Neural progenitor cell (in vitro differentiated cells): ENCODE measurements at places on chromosomes 5 and 9. TPM values are rescaled to one million over a fixed set of nuclear protein-coding genes. Genes with fewer than 3 reads are reported as not detected.

- DNase-seq = no peak
- H3K27me3 ChIP-seq = no peaks in the 10 kb centered on the region
- H3K4me3 ChIP-seq = no peak overlapping the region
- no peaks in the 10 kb centered on the region for H3K36me3 ChIP-seq
Measured at GRCh38 chr5:135373736-135374515, 25.1 kb downstream of the MACROH2A1 start.

FNBP1 gene
- total RNA-seq = 24.3 and 34.9 TPM in 2 replicates

IFNA10 gene
- not detected in 2 replicates for total RNA-seq

CDKN2B gene
- total RNA-seq = 0.06 and 0.07 TPM in 2 replicates

DNA sequence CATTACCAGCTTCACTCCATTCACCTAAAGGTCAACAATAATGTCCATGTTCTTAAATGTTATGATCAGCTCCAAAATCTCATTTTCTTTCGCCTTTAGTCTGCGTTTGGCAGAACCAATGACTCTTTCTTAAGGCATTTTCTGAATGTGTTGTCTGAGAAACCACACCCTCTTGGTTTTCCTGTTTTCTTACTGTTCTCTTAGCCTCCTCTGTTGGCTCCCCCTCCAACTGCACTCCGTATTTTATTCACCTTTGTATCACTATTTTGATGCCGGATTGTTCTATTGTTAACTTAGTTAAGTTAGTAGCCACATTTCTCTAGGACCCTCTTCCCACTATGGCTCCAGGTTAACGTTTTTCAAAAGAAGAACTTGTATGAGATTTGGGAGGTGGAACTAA, 185.6 kb downstream of the DMAC1 start:
- no peaks in the 10 kb centered on the region for H3K4me1 ChIP-seq
- no peaks in the 10 kb centered on the region for H3K27me3 ChIP-seq
- DNase-seq = no peak
- H3K4me3 ChIP-seq = no peak overlapping the region
- no peak overlapping the region for H3K27ac ChIP-seq
- H3K36me3 ChIP-seq = no peaks in the 10 kb centered on the region

DNA sequence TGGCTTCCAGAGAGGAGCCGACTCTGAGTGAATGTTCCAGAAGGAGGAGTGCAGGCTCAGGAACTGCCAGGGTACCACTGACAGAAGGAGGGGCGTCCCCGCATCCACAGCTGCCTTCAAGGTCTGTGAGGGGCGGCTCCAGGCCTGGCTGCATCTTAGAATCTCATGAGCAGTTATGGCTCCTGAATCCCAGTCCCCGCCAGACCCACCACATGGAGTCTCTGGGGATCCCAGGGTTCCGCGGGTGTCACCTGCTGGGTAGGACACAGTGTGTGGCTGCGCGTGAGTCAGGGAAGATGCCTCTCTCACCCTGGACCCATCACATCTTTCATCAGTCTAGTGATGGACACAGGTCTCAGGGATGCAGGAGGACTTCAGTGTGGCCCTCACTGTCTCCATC, 79.2 kb downstream of the COL5A1 start:
- H3K4me3 ChIP-seq = no peak overlapping the region
- DNase-seq = no peak
- H3K4me1 ChIP-seq = no peaks in the 10 kb centered on the region
- no peaks in the 10 kb centered on the region for H3K27me3 ChIP-seq
- no peaks in the 10 kb centered on the region for H3K36me3 ChIP-seq
- no peak overlapping the region for H3K27ac ChIP-seq

GRCh38 chr9:98967680-98968079, 24.0 kb downstream of the COL15A1 start:
- DNase-seq = no peak
- no peak overlapping the region for H3K4me3 ChIP-seq
- no peaks in the 10 kb centered on the region for H3K27me3 ChIP-seq
- no peak overlapping the region for H3K27ac ChIP-seq
- H3K4me1 ChIP-seq = no peaks in the 10 kb centered on the region

DNA sequence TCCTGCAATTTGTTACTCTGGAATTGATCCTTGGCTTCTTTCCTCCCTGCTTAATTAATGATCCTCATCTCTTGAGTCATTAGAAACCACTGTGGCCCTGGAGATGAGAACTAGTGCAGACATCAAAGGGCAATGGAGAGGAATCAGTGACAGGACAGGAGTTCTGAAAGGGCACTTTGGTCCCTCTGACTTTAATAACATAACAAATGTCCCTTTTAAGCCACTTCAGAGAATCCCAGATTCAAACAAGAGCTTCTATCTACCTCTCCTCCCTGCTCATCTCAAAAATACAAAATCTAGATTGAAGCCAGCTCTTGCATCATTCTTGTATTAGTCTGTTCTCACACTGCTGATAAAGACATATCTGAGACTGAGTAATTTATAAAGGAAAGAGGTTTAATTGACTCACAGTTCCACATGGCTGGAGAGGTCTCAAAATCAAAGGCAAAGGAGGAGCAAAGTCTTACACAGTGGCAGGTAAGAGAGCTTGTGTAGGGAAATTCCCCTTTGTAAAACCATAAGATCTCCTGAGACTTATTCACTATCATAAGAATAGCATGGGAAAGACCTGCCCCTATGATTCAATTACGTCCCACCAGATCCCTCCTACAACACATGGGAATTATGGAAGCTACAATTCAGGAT, 139.1 kb downstream of the PLPPR1 start:
- no peaks in the 10 kb centered on the region for H3K36me3 ChIP-seq
- no peak overlapping the region for H3K4me3 ChIP-seq
- no peak for DNase-seq
- no peaks in the 10 kb centered on the region for H3K27me3 ChIP-seq
- peaks cover 34% of the 10 kb centered on the region for H3K4me1 ChIP-seq
- peak overlapping the region; percentile 43 for H3K27ac ChIP-seq

- DNase-seq = no peak
- no peak overlapping the region for H3K4me3 ChIP-seq
- no peak overlapping the region for H3K27ac ChIP-seq
- no peaks in the 10 kb centered on the region for H3K36me3 ChIP-seq
- peaks cover 14% of the 10 kb centered on the region for H3K27me3 ChIP-seq
Measured at GRCh38 chr5:69491027-69491426, 1.6 kb upstream of the OCLN start.

- no peak for DNase-seq
- no peaks in the 10 kb centered on the region for H3K27me3 ChIP-seq
- H3K27ac ChIP-seq = no peak overlapping the region
- H3K4me1 ChIP-seq = no peaks in the 10 kb centered on the region
- H3K36me3 ChIP-seq = no peaks in the 10 kb centered on the region
- no peak overlapping the region for H3K4me3 ChIP-seq
Measured at GRCh38 chr9:82196622-82197441, 208.3 kb downstream of the SPATA31D1 start.

TMEM174 gene
- total RNA-seq = not detected in 2 replicates

- H3K4me1 ChIP-seq = peaks cover 9% of the 10 kb centered on the region
- peak overlapping the region; percentile 79 for H3K4me3 ChIP-seq
- H3K36me3 ChIP-seq = no peaks in the 10 kb centered on the region
- no peak overlapping the region for H3K27ac ChIP-seq
- peak; percentile 21 for DNase-seq
Measured at GRCh38 chr5:76819851-76820525, 1.2 kb downstream of the F2RL1 start.

GRCh38 chr5:82396871-82397514, 118.8 kb upstream of the RPS23 start:
- H3K27ac ChIP-seq = no peak overlapping the region
- no peaks in the 10 kb centered on the region for H3K27me3 ChIP-seq
- H3K36me3 ChIP-seq = no peaks in the 10 kb centered on the region
- DNase-seq = no peak
- no peak overlapping the region for H3K4me3 ChIP-seq

GRCh38 chr9:135664266-135664665, 1.2 kb downstream of the LCN9 start:
- H3K36me3 ChIP-seq = no peaks in the 10 kb centered on the region
- H3K4me1 ChIP-seq = peaks cover 13% of the 10 kb centered on the region
- H3K27me3 ChIP-seq = no peaks in the 10 kb centered on the region

DNA sequence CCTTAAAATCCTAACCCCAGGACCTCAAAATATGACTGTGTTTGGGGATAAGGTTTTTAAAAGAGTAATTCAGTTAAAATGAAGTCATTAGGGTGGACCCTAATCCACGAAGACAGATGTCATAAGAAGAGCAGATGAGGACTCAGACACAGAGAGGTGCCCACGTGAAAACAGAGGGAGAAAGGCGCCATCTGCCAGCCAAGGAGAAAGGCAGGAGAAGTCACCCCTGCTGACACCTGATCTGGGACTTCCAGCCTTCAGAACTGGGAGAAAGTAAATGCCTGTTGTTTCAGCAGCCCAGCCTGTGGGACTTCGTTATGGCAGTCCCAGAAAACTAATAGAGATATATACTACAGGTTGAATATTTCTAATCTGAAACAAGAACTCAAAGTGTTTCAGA, 67.4 kb downstream of the ROR2 start:
- no peak overlapping the region for H3K4me3 ChIP-seq
- no peaks in the 10 kb centered on the region for H3K27me3 ChIP-seq
- H3K4me1 ChIP-seq = peaks cover 40% of the 10 kb centered on the region
- DNase-seq = no peak
- H3K27ac ChIP-seq = no peak overlapping the region
- no peaks in the 10 kb centered on the region for H3K36me3 ChIP-seq

PCDHB8 gene
- total RNA-seq = 0.31 TPM in 1 of 2 replicates, not detected in the other

DNA sequence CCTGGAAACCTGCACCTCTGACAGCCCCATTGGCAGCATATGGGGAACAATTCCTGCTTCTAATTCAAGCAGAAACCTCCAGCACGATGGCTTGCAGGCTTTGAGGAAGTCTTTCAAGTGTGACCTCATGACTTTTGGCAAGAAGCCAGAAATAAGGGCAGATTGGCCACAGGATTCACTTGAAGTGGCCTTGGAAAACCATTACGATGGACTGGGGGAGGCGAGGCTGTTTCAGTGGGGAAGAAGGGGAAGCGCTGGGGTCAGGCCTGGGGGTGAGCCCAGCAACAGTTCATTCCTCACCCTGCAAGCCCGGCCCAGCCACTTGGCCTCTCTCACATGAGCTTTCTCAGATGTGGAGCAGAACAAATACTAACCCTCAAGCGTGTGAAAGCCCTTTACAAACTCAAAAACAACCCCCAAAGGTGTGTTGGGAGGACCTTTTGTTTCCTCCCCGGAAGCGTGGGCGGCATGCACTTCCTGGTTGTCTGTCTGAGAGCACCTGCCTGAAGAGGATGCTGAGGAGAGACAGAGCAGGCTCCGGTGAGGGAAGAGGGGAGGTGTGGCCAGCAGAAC, 26.9 kb upstream of the EEIG1 start:
- no peak for DNase-seq
- H3K27ac ChIP-seq = no peak overlapping the region
- no peaks in the 10 kb centered on the region for H3K36me3 ChIP-seq
- no peak overlapping the region for H3K4me3 ChIP-seq

GRCh38 chr9:125330587-125330986, 69.0 kb downstream of the GAPVD1 start:
- peaks cover 21% of the 10 kb centered on the region for H3K36me3 ChIP-seq
- no peaks in the 10 kb centered on the region for H3K27me3 ChIP-seq
- no peak overlapping the region for H3K27ac ChIP-seq
- peaks cover 4% of the 10 kb centered on the region for H3K4me1 ChIP-seq
- no peak for DNase-seq

- H3K4me1 ChIP-seq = no peaks in the 10 kb centered on the region
- H3K27me3 ChIP-seq = no peaks in the 10 kb centered on the region
- no peak overlapping the region for H3K27ac ChIP-seq
- DNase-seq = no peak
Measured at GRCh38 chr5:126694403-126694802, 82.5 kb upstream of the LMNB1 start.

DNA sequence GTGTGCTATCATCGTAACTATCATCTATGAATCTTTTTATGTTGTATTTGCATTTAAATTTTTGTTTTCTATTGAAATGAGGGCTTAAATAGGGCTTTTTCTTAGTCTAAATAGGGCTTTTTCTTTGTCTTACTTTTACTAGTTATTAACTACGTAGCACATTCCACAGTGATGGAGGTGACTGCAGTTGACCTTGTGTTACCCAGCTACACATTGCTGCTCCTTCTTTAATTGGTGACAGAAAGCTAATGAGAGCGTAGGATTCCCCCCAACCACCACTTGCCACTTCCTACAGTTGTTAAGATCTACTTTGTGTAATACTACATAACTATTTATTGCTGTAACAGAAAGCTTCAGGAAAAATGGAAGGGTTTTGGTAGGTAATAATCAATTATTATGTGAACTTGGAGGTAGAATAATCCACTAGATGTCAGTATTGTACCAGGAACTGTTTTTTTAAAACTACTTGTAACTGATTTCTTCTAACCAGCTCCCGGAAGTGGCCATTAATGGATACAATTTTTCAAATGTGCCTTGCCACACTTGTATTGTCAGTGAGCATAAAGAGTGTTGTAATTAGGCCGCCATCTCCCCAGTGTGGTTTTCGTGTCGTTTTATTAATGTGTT, 18.0 kb downstream of the MTRR start:
- peak; percentile 14 for DNase-seq
- no peaks in the 10 kb centered on the region for H3K4me1 ChIP-seq
- peaks cover 8% of the 10 kb centered on the region for H3K36me3 ChIP-seq

- H3K4me3 ChIP-seq = no peak overlapping the region
- no peaks in the 10 kb centered on the region for H3K27me3 ChIP-seq
- H3K36me3 ChIP-seq = no peaks in the 10 kb centered on the region
Measured at GRCh38 chr9:12640016-12640587, 53.1 kb upstream of the TYRP1 start.

GRCh38 chr9:135038331-135038730, 49.1 kb upstream of the OLFM1 start:
- no peak overlapping the region for H3K4me3 ChIP-seq
- DNase-seq = no peak
- H3K4me1 ChIP-seq = no peaks in the 10 kb centered on the region
- no peaks in the 10 kb centered on the region for H3K36me3 ChIP-seq
- H3K27me3 ChIP-seq = no peaks in the 10 kb centered on the region
- no peak overlapping the region for H3K27ac ChIP-seq

DNA sequence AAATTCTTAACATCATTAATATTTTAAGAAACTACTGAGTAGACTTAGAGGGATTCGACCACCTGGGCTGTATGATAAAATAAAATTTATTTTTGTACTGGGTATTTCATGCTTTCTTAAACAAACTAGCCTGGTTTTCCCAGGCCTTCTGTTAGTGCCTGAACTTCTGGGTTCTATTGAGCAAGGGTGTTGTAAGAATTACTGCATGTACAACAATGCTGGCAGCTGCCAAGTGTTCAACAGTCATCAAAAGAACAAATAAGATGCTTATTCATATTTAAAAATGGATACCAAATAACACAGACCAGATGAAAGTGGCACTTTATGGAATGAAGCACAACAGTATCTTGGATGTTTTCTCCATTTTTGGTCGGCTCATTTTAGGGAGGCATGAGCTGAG, 123.2 kb upstream of the FBXL7 start:
- no peaks in the 10 kb centered on the region for H3K4me1 ChIP-seq
- DNase-seq = no peak
- no peak overlapping the region for H3K4me3 ChIP-seq
- no peaks in the 10 kb centered on the region for H3K36me3 ChIP-seq

GRCh38 chr9:68933434-68934328, 80.2 kb downstream of the PRKACG start:
- H3K4me1 ChIP-seq = peaks cover 5% of the 10 kb centered on the region
- DNase-seq = no peak
- no peaks in the 10 kb centered on the region for H3K36me3 ChIP-seq
- no peaks in the 10 kb centered on the region for H3K27me3 ChIP-seq

GRCh38 chr5:57727591-57727990, 245.0 kb upstream of the ACTBL2 start:
- H3K4me3 ChIP-seq = no peak overlapping the region
- no peak overlapping the region for H3K27ac ChIP-seq
- DNase-seq = no peak

GRCh38 chr5:100708645-100709171, 173.5 kb downstream of the FAM174A start:
- no peaks in the 10 kb centered on the region for H3K36me3 ChIP-seq
- no peak overlapping the region for H3K4me3 ChIP-seq
- H3K27ac ChIP-seq = no peak overlapping the region
- H3K27me3 ChIP-seq = no peaks in the 10 kb centered on the region

C5orf52 gene
- not detected in 2 replicates for total RNA-seq

ECSCR gene
- total RNA-seq = not detected in 2 replicates
